ENCODE measurements at places on chromosomes 1 and 21. TPM values are rescaled to one million over a fixed set of nuclear protein-coding genes. Genes with fewer than 3 reads are reported as not detected.

DNA sequence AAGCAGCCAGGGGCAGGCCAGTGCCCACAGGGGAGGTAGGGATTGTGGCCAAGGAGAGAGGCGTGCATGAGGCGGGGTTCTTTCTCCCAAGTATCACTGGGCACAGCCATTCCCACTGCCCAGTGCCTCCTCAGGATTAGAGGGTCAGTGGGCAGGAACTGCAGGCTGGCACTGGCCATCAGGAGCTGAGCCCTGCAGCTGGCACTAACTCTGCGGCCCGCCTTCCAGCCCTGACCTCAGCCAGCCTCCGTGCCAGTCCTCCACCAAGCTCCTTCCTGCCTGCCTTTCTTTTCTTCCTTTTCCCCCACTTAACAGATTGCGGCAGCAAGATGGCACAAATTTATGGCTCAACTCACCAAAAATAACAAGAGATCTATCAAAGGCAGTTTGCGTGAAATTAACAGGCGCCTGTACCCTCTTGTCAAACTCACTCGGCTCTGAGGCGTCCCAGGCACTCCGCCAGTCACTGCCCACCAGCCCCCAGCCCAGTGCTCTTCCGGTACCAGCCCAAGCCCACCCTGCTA lies 11.1 kb downstream of the ADGRB2 start:
- DNase-seq = no peak
- H3K4me1 ChIP-seq = peaks cover 14% of the 10 kb centered on the region
- H3K27ac ChIP-seq = no peak overlapping the region
- no peak overlapping the region for H3K4me3 ChIP-seq

GRCh38 chr1:15212954-15213291 lies 34.1 kb upstream of the FHAD1 start:
- DNase-seq = no peak
- H3K4me1 ChIP-seq = peaks cover 42% of the 10 kb centered on the region
- no peak overlapping the region for H3K27ac ChIP-seq

Gene MYBPH
- total RNA-seq = not detected

Gene TSTD1
- total RNA-seq = not detected

- DNase-seq = no peak
- H3K27me3 ChIP-seq = no peaks in the 10 kb centered on the region
- H3K4me1 ChIP-seq = peaks cover 4% of the 10 kb centered on the region
- H3K4me3 ChIP-seq = no peak overlapping the region
Measured at GRCh38 chr21:34989337-34990151, 59.6 kb downstream of the RUNX1 start.

Gene ADORA3
- 3.7 TPM for total RNA-seq

GRCh38 chr1:26693599-26694572 lies 1.9 kb upstream of the ARID1A start:
- peak overlapping the region; percentile 63 for H3K4me3 ChIP-seq
- H3K4me1 ChIP-seq = peaks cover 54% of the 10 kb centered on the region
- DNase-seq = peak; percentile 64
- no peaks in the 10 kb centered on the region for H3K36me3 ChIP-seq
- no peaks in the 10 kb centered on the region for H3K27me3 ChIP-seq
